ENCODE measurements at places on chromosomes 6 and 20. TPM values are rescaled to one million over a fixed set of nuclear protein-coding genes. Genes with fewer than 3 reads are reported as not detected.

TRIM31 gene
- not detected for total RNA-seq

BTN1A1 gene
- total RNA-seq: not detected

DDX43 gene
- total RNA-seq: 2.7 TPM

GPLD1 gene
- 0.87 TPM for total RNA-seq

VWA7 gene
- total RNA-seq: 0.11 TPM

ZSCAN16 gene
- 4.9 TPM for total RNA-seq

KLHDC3 gene
- 59.6 TPM for total RNA-seq

RWDD1 gene
- total RNA-seq: 27.4 TPM

SIRPD gene
- total RNA-seq: not detected

CST3 gene
- 117 TPM for total RNA-seq

DOP1A gene
- 27.9 TPM for total RNA-seq

GOPC gene
- total RNA-seq: 69.8 TPM

KCNK16 gene
- not detected for total RNA-seq

HLA-DQB1 gene
- total RNA-seq: not detected

SLCO4A1 gene
- total RNA-seq: 2.0 TPM

TBX18 gene
- 3.2 TPM for total RNA-seq

NRM gene
- total RNA-seq: 4.0 TPM

CRISP2 gene
- not detected for total RNA-seq

SH3BGRL2 gene
- 6.7 TPM for total RNA-seq

ZC2HC1B gene
- total RNA-seq: not detected

SLC17A3 gene
- not detected for total RNA-seq

PTK6 gene
- total RNA-seq: 0.11 TPM

RAMACL gene
- total RNA-seq: 2.3 TPM

FILIP1 gene
- 0.62 TPM for total RNA-seq

ACTL10 gene
- 2.1 TPM for total RNA-seq

FOXF2 gene
- 0.25 TPM for total RNA-seq

FAM83C gene
- not detected for total RNA-seq

HLA-DOA gene
- not detected for total RNA-seq

CD40 gene
- 2.0 TPM for total RNA-seq

PNPLA1 gene
- total RNA-seq: not detected

VEGFA gene
- total RNA-seq: 200 TPM

LCA5 gene
- total RNA-seq: 6.7 TPM

THEMIS gene
- total RNA-seq: not detected

PAX1 gene
- total RNA-seq: not detected

ABHD16B gene
- total RNA-seq: not detected

SNPH gene
- total RNA-seq: 14.6 TPM

CARMIL1 gene
- total RNA-seq: 10.2 TPM

GGTLC1 gene
- not detected for total RNA-seq

HDGFL1 gene
- total RNA-seq: not detected

PLCB1 gene
- 15.2 TPM for total RNA-seq

MMP24 gene
- 0.11 TPM for total RNA-seq

IYD gene
- not detected for total RNA-seq

VARS2 gene
- 21.5 TPM for total RNA-seq

TFAP2B gene
- total RNA-seq: 0.33 TPM

PBOV1 gene
- total RNA-seq: not detected

EMILIN3 gene
- under 0.01 TPM for total RNA-seq

GSTA2 gene
- total RNA-seq: not detected

TMEM30A gene
- 202 TPM for total RNA-seq

OR2H2 gene
- not detected for total RNA-seq

CTAGE9 gene
- not detected for total RNA-seq

Data from uterine smooth muscle cell (primary cell).